ENCODE measurements at places on chromosomes 6 and 20.
A peak's percentile ranks its signal among the peaks of the same experiment; 100 is the strongest.

- DNase-seq: no peak
These were observed 42.4 kb downstream of the PTCHD4 start for GRCh38 chr6:48068278-48069251.

DNA sequence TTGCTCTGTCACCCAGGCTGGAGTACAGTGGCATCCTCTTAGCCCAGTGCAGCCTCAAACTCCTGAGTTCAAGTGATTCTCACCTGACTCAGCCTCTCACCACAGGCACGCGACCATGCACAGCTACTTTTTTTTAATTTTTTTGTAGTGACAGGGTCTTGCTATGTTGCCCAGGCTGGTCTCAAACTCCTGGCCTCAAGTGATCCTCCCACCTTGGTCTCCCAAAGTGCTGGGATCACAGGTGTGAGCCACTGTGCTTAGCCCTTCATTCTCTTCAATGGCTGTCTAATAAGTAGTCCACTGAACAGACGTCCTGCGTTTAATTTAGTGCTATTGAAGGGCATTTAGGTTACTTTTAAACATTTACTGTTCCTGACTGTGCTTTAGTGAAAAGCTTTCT is 27.3 kb downstream of the KDM1B start:
- no peak for DNase-seq

- DNase-seq: no peak
These were observed 2.5 kb downstream of the PHACTR1 start for GRCh38 chr6:12719017-12719416.

- DNase-seq: no peak
These were observed 11.3 kb downstream of the LRP11 start for GRCh38 chr6:149852881-149853280.

DNA sequence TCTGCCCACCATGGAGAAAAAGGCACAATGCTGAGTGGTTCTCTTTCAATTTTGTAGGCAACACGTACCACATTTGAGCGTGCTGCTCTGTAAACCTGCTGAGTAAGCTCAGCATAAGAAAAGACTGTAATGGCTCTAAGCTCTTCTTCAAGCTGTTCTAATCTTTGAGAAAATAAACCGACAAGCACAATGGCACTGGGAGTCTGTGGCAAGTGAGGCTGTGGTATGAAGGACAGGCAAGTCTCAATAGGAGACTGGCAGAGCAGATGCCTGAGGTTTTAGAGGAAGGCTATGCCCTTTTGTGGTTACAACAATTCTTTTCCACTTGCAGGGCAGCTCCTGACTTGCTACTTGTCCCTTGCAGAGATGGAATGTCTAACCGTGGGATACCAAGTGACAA is 136.7 kb upstream of the EXOC2 start:
- no peak for DNase-seq

GRCh38 chr6:43990627-43991619 is 136.3 kb downstream of the MRPL14 start:
- DNase-seq: no peak

GRCh38 chr6:169160855-169161560 is 92.6 kb downstream of the THBS2 start:
- no peak for DNase-seq

DNA sequence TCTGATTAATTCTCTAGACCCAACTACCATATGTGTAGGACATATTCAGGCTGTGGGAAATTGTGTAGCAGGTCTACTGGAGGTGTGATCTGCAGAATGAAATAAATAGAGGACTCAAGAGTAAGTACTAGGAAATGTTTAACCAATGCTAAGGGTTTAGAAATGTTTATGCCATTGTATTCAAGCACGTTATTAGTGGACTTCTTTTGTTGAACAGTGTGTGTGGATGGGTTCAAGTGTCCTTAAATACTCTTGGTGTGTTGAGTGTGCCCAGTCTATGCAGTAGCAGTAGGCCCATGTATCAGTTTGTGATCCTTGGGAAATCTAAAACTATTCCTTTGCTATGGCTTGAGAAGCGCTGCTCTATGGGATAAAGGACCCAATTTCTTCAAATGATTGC is 112.1 kb downstream of the FARS2 start:
- DNase-seq: no peak

DNA sequence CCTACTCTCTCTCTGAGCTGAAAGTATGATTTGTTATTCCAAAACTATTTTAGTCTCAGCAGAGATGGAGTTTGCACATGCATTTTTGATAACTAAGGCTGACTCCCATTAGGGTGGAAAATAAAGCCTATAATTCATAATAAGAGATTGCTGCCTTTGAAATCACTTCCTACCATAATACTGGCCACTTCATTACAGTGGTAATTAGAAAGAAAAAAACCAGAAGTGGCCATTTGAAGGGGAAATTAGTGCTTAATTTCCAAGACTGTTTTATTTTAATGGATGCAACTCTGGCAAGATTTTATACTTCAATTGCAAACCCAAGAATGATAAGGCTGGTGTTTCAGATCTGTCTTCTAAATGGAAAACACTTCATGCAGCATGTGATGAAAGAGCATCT is 43.4 kb downstream of the SLC35B3 start:
- DNase-seq: no peak

DNA sequence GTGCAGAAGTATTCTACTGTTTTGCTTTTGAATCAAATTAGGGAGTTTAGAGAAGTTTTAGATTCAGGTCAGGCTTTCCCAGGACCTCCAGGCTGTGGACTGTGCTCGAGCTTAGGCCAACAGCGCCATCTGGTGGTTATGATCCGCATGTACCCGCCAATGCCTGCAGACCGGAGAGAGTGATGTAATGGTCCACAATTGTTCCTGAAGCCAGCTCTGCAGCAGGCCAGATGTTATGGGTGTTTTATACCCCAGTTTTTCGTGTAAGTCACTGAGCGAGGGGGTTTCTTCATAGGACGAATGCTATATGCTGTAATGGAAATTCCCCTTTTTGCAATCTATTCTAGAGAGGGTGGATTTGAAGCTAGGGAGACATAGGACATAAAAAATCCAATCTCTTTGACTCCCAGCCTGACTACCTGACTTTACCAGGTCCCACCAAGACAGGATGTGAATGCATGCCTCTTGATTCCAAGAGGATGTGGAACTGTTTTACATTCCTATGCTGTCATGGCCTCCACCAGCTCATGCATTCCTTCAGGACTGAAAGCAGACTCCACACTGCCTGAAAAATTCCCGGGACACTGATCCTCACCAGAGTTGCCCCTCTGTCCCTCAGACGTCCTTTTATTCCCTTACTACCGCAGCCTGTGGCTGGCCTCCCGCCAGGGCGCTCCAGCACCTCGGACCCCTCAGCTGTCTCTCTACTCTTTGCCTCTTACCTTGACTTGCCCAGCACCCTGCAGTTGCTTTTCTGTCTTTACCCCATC is 41.2 kb upstream of the LY86 start:
- peak; percentile 75 for DNase-seq

DNA sequence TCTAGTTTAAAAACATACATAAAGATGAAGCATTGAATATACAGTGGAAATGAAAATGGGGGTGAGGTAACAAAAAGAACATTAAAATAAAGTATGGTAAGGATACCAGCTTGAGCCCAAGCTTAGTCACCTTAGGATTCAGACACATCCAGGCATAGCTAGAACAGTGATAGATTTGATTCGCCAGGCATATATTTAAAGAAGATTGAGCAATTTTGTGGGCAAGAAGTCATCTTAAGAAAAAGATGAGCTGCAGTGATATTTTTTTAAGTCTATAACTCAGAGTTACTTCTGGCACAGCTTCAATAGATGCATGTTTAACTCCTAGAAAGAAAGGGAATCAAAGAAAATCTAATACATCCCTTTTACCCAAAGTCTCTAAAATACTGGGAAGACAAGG is 97.9 kb downstream of the BMP5 start:
- DNase-seq: no peak

DNA sequence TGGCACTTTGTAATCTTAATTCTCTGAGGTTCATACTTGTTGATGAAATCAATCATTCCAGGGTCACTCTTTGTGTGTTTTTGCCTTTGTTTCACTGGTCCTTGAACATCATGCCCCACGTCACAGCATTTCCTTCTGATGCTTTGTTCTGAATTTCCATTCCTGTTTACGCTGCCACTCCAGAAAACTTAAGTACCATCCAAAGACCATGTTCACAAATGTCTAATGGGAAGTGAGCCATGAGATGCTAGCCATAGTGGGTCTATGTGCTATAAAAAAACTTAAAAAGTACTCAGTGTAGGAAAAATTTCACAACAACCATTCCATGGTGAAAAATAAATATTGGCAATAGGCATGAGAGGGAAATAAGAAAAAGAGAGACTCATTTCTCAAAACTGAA is 232.0 kb downstream of the IBTK start:
- no peak for DNase-seq

GRCh38 chr6:23537828-23538227 is 588.2 kb upstream of the NRSN1 start:
- DNase-seq: no peak

GRCh38 chr6:158714706-158715105 is 64.9 kb downstream of the SYTL3 start:
- DNase-seq: no peak

GRCh38 chr6:46972531-46972930 is 50.8 kb upstream of the ADGRF5 start:
- DNase-seq: no peak

GRCh38 chr20:59640267-59640666 is 35.9 kb downstream of the PHACTR3 start:
- no peak for DNase-seq

- no peak for DNase-seq
These were observed 1096.4 kb upstream of the MAP3K7 start for GRCh38 chr6:91683240-91683639.

DNA sequence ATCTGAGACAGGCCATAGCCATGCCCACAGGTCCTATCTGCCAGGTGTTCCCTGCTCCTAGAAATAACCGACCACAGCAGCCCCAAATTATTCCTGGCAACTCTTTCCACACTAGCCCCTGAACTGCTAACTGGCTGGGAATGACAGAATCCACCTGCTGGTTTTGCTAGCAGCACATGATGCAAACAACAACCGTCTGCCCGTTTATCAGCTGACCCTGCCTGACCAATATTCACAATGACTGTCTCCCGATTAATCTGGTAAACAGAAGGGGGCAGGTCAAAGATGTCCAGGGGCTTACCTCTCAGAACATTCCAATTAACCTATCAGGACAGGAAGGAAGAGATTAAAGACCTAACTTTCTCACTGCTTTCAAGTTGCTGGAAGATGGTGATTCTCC is 101.5 kb downstream of the NRSN1 start:
- DNase-seq: no peak

DNA sequence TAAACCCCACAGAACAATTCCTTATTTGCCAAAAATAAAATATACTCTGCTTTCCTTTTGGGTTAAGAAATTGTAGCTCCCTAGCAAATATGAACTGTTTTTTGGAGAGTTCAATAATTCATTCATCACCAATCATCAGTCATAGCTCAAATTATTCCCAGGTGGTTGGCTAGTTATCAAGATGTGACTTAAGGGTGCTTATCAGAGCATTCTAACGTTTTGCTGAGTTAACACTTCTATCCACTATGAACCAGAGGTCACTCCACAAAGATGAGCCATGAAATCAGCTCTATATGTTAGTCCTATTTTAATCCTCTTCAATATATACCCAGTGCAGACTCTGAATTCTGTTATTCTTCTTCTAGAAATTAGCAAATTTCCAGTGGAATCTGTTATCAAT is 379.1 kb downstream of the TENT5A start:
- no peak for DNase-seq

DNA sequence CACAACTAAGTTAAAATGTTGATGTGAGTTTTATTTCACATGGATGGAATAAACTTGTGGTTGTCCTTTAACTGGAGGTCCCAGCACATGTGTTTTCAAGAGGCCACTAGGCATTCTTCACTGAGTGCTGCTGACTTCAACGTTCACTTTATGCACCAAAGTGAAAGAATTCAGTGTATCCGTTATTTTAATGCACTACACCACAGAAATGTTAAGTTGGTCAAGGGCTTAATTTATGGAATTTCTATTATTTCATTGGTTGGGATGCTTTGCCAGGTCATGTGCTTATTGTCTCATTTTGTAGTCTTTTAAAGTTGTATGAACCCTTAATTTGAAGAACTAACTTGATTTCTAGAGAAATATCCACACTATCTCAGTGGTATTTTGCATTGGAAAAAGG is 106.4 kb downstream of the PPP1R14C start:
- no peak for DNase-seq

DNA sequence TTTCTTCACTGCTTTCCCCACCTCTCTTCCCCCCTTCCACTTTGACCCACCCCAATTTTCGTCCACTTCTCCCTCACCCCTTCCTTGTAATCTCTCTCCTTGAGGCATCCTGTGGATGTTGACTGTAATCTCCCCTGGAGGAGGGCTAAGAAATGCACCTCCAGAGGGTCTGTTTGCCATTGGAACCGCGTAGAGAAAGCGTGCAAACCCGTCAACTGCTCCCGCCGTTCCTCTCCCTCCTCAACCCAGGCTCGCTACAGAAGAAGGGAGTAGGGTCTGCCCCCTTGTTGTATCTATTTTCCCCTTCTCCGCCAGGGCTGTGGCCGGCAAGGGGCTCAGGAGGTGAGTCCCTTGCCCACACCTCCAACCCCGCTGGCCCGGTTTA is 502 bp upstream of the HTR1E start:
- DNase-seq: no peak

DNA sequence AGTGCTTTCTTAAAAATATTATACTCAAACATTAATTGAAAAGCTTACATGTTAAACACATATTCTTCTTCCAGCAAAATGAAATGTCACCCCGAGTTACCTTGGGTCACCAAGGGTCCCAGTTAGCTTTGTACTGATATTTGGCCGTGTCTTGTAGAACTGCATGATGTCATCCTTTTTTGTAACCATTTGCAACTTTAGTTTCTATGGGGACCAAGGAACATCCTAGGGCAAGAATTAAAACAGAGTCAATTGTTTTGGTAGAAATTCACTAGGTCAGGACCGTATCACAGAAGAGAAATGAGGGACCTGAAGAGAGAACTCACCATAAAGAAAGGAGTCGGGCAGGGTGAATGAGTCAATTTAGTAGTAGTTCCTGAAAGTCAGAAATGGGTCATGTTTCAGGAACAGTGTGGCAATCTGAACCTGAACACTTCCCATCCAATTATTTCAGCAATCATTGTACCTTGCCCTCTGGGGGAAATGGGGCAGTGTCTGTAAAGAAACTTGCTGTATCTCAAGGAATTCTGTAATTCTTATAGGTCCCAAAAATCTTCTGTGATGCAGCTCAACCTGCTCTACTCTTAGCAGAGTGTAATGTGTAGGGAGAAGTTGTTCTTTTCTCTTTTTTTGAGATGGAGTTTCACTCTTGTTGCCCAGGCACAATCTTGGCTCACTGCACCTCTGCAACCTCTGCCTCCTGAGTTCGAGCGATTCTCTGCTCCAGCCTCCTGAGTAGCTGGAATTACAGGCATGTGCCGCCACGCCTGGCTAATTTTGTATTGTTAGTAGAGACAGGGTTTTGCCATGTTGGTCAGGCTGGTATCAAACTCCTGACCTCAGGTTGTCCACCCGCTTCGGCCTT is 5.3 kb upstream of the AKAP7 start:
- DNase-seq: no peak
